Bone marrow (tissue), 2 donors: ENCODE measurements at places on chromosomes 16 and 17.

DNA sequence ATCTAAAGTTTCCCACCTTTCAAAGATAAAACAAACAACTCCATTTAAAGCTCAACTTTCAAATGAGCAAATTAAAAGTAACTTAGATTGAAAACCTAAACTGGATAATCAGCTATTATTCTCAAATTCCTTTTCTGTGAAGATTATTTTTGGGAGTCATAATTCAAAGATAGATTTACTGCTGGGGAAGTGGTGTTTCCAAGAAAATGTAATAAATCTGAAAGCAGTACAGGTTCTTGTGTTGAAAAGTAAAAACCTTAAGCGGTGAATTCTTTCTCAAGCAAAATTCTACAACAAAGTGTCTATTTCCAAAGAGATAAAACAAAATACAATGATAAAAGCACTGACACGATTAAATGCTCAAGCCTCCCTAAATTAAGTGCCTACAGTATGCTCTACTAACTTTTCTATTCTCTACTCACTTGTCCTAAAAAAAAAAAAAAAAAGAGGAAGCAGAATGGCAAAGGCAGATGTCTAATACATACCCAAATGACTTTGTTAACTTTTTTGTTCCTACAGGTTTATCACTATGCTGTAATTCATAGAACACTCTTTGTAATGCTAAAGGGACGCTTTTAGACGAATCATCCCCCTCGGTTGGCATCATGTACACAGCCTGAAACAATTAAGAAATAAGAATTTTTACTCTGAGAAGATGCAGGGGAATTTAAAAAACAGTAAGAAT, 34.5 kb downstream of the LITAFD start:
- no peak for DNase-seq

GRCh38 chr17:9003355-9004131, 17.8 kb upstream of the NTN1 start:
- no peak for DNase-seq

DNA sequence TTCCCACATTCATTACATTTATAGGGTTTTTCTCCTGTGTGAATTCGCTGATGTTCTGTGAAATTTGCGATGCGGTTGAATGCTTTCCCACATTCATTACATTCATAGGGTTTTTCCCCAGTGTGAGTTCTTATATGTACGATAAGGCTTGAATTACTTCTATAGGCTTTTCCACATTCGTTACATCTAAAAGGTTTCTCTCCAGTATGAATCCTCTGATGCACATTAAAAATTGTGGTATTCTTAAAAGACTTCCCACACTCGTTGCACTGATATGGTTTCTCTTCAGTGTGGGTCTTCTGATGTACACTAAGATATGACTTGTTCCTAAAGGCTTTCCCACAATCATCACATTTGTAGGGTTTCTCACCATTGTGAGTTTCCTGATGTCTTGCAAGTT, 30.4 kb downstream of the ZNF624 start:
- no peak for DNase-seq

GRCh38 chr16:31505483-31505882, 2.7 kb downstream of the RUSF1 start:
- DNase-seq = no peak

DNA sequence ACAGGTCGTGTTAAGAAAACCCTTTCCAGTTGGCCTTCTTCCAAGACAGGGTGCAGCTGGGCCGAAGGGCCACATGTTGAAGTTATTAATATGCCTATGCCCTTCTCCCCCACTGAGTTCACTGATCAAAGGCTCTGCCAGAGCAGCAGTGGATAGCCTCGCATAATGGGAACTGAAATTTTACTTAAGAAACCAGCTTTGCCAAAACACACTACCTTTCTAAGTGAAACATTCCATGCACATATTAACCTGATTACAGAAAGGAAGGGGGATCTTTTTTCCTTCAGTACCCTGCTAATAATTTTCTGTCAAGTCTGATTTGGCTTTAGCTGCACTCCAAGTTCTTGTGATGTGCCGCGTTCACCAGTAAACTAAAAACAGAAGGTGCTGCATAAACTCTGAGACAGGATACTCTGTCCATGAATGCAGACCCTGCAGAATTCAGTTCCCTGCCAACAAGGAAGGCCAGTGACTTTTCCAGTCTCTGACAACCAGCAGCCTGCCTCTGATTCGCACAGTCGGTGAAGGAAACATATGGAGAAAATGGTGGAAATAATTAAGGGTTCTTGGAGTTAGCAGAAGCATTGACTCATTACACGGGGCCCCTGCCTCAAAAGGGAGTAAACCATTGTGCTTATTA, 283.8 kb downstream of the ZFHX3 start:
- DNase-seq = no peak

DNA sequence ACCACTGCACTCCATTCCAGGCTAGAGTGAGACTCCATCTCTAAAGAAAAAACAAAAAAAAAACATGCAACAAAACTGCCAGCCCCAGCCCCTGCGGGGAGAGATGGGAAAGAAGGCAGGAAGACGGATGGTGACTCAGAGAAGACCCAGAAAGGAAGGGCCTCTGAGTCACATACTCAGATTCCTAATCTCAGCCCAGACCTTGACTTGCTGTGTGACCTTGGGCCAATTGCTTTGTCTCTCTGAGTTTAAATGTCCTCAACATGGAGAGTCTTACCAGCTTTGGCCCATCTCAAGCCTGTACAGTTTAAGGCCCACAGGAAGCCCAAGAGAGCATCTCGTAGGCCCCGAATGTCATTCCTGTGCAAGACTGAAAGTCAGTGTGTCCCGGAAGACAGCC, 86.5 kb upstream of the LHX1 start:
- DNase-seq = peak; percentile 1

GRCh38 chr16:8630255-8630953, 8.9 kb downstream of the METTL22 start:
- no peak for DNase-seq

- no peak for DNase-seq
Measured at GRCh38 chr17:17342242-17342945, 39.2 kb downstream of the NT5M start.

DNA sequence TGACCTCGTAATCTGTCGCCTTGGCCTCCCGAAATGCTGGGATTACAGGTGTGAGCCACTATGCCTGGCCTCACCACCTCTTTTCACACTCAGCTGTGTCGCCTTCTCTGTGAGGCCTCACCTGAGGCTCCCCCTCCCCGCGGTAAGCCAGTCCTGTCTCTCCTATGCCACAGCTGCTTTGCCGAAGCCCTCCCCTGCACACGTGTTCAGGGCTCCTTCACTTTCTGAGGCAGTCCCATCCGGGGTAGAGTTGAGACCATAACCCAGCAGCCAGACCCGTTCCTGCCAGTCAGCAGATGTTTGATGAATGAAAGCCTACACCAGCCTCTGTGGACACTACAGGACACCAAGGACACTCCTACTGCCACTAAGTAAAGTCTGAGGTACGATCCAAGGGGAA, 10.6 kb downstream of the USP7 start:
- no peak for DNase-seq

GRCh38 chr17:21530311-21530710, 154.2 kb downstream of the KCNJ12 start:
- no peak for DNase-seq

DNA sequence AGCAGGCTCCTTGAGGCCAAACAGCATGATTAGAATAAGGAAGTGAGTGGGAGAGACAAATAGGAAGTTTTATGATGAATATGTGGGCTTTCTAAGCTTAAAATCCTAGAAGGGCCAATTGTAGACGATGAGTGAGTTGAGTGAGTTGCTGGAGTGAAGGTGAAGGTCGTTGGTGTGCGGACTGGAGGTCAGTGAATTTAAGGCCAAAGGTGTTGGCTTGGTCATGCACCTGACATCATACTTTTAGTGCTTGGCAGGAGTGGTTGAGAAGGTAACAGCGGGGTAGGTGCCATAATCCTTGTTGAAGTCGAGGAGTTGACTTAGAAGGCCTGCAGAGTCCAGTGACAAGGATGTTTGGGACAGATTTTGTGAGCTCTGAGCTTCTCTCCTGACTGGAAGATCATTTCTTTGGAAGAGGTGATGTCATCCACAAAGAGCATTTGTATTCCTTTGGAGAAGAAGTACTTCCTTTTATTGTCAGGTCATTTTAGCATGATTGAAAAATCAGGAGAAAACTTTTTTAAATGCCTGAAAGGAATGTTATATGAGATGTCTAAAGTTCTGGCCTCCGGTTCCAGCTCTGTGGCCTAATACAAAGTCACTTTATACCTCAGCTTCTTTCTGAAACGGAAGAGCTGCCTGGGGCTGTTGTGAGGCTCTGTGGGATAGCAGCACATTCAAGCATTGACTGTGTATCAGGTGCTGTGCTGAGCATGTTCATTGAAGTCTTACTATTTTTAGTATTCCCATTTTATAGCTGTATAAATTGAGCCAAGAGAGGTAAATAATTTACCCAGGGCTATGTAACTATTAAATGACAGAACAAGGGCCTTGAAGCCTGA, 53.6 kb upstream of the TBX2 start:
- no peak for DNase-seq

GRCh38 chr17:57464191-57464864, 208.0 kb downstream of the MSI2 start:
- no peak for DNase-seq

DNA sequence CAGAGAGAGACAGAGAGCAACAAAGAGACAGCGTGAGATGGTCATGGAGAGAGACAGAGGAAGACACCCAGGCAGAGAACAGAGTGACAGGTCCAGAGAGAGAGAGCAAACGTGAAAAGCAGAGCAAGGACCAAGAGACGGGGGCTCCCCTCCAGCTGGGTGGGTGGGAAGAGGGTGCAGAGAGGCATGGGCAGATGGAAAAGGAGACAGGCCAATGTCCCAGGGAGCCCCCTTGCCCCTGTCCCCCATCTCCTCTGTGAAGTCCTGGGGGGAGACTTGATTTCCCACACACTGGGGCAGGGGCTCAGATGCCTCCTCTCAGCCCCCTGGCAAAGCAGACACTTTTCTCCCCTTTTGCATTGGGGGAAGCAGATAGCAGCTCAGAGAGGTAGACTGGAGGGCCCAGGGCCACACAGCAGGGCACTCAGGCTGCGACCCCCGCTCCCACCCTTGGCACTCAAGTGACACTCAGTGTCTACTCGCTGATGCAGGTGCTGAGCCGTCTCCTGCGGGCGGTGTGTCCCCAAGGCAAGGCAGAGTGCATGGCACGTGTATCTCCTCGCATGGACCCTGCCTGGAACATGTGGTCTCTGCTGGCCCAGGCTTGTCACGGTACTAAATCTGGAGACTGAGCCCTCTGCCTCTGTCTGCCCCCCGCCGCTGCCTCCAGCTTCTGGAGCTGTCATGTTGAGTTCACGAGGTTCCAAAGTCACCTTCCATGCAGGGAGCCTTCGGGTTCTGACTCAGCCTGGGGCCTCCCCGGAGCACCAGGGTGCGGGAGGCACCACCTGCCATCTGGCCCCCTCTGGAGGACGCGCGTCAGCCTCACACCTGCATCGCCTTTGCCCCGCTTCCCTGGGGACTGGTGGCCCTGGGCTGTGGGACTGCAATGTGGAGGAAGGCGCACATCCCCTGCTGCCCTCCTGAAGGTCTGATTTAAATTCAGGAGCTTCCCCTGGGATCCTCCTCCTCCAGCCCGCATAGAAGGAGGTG, 215.9 kb upstream of the GSE1 start:
- DNase-seq = no peak

- DNase-seq = no peak
Measured at GRCh38 chr16:70648606-70649005, 2.2 kb downstream of the IL34 start.

- no peak for DNase-seq
Measured at GRCh38 chr17:16923097-16923903, 48.6 kb downstream of the TNFRSF13B start.

DNA sequence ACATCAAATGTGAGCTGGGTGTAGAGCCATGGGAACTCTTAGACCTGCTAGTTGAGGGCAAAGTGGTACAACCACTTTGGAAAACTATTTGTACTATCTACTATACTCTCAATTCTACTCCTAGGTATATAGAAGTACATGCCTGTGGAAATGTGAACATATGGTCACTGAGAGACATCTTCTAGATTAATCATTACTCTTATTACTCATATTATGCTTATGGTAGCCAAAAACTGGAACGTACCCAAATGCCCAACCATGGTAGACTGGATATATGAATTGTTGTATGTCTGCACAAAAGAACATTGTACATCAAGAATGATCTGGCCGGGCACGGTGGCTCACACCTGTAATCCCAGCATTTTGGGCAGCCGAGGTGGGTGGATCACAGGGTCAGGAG, 2.7 kb downstream of the WDR45B start:
- DNase-seq = no peak

DNA sequence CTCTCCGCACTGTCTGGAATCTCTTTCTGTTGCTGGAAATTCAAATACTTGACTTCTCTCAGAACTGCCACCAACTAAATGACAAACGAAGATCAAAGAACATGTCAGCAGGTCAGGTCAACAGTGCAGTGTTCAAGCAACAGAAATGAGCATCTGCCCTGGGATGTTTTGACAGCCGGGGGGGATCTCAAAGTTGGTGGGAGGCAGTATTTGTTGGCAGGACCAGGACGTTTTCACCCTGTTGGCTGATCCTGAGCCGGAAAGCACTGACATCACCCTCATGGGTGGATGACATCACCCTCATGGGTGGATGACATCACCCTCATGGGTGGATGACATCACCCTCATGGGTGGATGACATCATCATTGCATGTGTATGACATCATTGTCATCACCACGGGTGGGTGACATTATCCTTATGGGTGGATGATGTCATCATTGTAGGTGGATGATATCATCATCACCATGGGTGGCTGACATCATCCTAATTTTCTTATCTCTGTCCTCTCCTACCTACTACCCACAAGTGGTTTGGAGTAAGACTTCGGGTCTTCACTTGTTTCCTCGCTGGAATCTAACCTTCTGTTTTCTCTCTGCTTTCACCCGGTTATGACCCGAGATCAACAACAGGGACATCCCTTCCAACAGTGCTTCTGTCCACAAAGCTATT, 18.9 kb downstream of the DNAH17 start:
- DNase-seq = no peak

DNA sequence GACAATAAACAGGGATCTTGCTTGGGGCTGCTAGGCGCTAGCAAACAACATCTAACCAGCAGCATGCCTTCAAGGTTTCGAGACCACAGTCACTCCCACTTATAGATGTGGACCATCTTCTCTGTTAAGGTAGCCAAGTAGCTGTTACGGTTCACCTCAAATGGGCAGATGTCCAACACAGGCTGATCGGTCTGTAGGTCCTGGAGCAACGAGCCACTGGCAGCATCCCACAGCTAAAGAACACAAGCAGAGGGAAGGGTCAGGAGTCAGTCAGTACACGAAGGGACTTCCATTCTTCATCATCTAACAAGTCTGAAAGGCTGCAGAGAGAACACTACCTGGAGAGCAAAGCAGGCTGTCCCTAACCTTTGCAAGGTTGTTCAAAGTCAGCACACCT, 16.9 kb upstream of the GLG1 start:
- no peak for DNase-seq

- no peak for DNase-seq
Measured at GRCh38 chr17:63292421-63292820, 153.7 kb downstream of the CYB561 start.

- no peak for DNase-seq
Measured at GRCh38 chr16:83004868-83005652, 378.3 kb downstream of the CDH13 start.

DNA sequence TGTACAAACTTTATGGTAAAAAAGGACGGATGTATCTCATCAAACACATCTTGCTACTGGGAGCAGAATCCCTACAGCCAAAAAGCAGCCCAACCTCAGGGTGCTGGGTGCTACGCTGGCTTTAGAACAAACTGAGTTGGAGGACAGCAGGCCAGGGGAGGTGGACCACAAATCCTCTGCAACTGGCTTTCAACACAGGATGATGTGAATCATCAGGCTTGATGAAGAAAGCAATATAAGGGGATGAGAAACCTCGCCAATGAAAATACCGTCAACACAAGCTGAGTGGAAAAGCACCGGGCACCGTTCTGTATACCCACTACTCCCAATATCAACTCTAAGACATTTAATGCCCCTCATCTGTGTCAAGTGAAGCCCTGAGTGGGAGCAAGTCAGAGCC, 14.3 kb downstream of the HBQ1 start:
- DNase-seq = no peak
